ENCODE measurements at places on chromosomes 6 and 20. TPM values are rescaled to one million over a fixed set of nuclear protein-coding genes. Genes with fewer than 3 reads are reported as not detected.

GRCh38 chr6:19712012-19712688 lies 125.0 kb upstream of the ID4 start:
- DNase-seq = no peak

DNA sequence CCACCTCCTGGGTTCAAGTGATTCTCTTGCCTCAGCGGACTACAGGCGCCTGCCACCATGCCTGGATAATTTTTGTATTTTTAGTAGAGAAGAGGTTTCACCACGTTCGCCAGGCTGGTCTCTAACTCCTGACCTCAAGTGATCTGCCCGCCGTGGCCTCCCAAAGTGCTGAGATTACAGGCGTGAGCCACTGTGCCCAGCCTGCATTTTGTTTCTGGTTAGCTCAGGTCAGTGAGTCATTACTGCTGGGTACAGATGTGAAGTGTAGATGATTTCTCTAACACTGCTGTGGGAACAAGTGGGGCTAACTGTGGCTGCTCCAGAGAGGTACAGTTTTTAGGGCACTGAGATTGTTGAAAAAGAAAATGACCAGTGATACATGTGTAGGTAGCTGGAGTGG lies 188.6 kb downstream of the PRL start:
- DNase-seq = no peak

DNA sequence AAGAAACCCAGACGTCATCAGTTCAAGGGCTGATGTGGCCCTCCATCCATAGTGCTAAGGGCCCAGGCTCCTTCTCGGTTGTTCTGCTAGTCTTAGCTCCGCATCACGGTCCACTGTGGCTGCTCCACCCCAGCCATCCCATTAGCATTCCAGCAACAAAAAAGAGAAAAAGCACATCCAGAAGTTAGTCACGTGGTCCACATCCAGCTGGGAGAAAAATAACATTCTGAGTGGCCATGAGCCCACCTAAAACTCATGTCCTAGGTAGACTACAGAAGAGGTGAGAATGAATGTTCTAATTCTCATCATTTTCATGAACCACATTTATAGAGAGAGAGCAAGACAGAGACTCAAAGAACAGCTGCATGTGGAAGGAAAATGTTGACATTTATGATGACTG lies 49.4 kb upstream of the TAB2 start:
- DNase-seq = no peak

DNA sequence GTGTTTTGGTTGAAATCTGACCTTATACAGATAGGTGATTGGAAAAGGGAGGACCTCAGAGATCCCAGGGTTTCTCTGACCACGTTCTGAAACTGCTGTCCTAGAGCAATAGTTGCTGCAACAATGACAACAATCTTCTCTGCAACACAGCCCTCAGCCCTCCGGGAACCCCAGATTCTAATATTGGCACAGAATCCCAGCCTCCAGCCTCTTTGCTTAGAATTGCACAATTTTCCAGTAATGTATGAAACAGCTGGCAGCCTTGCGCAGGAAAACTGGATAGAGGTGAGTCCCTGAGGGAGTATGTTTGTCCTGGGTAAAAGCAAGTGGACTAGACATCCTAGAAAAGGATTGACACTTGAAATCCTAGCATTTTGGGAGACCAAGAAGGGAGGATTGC lies 30.4 kb upstream of the PNRC1 start:
- peak; percentile 90 for DNase-seq

DNA sequence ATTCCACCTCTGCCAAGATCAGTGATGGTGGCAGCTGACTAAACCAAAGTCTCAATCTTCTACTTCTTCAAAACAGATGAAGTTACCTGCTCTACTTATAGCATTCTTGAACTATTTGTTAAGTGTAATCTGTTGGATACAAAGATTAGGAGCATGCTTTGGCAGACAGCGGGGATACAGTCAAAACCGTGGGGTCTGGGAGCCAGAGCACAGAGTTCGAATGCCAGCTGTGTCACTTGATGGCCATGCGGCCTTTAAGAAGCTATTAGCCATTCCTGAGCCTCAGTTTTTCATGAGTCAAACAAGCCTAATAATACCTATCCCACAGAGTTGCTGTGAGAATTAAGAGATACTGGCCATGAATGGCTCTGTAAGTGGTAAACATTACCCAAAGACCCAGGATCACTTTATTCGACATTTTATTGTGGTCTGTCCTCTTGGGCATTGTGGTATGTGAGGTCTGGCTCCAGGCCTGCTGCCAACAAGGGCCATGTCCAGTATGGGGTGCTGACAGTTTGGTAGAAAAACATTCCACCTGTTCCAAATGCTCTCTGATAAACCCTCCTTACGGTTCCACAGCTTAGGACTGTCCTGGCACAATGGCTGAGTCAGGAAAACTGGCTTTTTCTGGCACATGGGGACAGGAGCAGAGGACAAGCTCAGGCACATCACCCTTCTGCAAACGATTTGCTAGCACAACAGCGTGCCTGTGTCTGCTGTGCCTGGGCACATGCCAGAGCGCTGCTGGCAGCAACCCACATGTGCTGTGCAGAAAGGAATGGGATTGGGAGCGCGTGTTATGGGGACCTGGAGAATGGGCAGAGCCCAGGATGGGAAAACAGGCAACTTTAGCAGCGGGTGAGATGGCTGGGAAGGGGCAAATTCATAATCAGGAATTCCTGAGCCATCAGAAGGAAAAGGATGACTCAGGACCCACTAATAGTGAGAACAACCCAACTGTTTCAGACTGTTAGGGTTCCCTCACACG lies 15.7 kb upstream of the FAM83C start:
- peak; percentile 35 for DNase-seq

DNA sequence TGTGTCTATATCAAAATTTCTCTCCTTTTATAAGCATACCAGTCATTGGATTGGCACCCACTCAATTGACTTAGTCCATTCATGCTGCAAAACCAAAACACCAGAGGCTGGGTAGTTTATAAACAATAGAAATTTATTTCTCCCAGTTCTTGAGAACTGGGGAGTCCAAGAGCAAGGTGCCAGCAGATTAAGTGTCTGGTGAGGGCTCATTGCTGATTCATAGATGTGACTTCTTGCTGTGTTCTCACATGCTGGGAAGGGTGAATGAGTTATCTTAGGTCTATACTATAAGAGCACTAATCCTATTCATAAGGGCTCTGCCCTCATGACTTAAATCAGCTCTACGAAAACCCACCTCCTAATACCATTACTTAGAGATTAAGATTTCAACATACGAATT lies 501.4 kb downstream of the EPM2A start:
- DNase-seq = no peak

DNA sequence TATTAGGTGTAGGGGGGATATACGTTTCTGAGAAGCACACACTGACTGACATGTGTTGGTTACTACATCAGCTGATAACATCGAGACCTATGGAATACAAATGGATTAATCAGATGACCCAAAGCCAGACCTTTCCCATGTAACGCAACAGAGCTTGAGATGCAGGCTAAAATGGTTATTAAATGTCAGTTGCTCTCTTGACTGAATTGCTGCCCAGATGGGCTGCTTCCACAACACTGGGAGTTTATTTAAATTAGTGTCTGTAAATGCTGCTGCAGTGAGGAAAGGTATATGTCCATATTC lies 298.8 kb downstream of the PHACTR1 start:
- DNase-seq = no peak

DEFB124 gene
- total RNA-seq = 0.62 TPM

LINC00237 gene
- total RNA-seq = 0.18 TPM

UNC5CL gene
- 3.0 TPM for total RNA-seq

SAMD5 gene
- 2.2 TPM for total RNA-seq

DLK2 gene
- total RNA-seq = 2.0 TPM

RAET1G gene
- total RNA-seq = 0.09 TPM

DNMT3B gene
- 2.9 TPM for total RNA-seq

PPP1R16B gene
- 5.5 TPM for total RNA-seq

ADGB gene
- total RNA-seq = 0.04 TPM
